ENCODE measurements at places on chromosomes 11 and 22. TPM values are rescaled to one million over a fixed set of nuclear protein-coding genes. Genes with fewer than 3 reads are reported as not detected.

The PLAAT3 gene
- total RNA-seq: 0.48 TPM

The OR5A1 gene
- total RNA-seq: not detected

The TRAPPC4 gene
- total RNA-seq: 139 TPM

The EFCAB6 gene
- total RNA-seq: 3.0 TPM

The PACSIN3 gene
- total RNA-seq: 42.2 TPM

The NPAS4 gene
- total RNA-seq: not detected

The IL18 gene
- total RNA-seq: 4.1 TPM

The HORMAD2 gene
- total RNA-seq: not detected

The RIC3 gene
- not detected for total RNA-seq

The C11orf42 gene
- total RNA-seq: not detected

The SLC35E4 gene
- total RNA-seq: 13.1 TPM

The TMEM191C gene
- total RNA-seq: 0.13 TPM

The RRAS2 gene
- 37.5 TPM for total RNA-seq

The CCDC15 gene
- total RNA-seq: 1.3 TPM

The GRM5 gene
- 0.08 TPM for total RNA-seq

The MS4A4A gene
- total RNA-seq: 10.5 TPM

The PATE4 gene
- not detected for total RNA-seq

The ELMOD1 gene
- not detected for total RNA-seq

The HEPACAM gene
- total RNA-seq: not detected

The MS4A3 gene
- total RNA-seq: not detected

The RTCB gene
- total RNA-seq: 90.2 TPM

The MS4A12 gene
- total RNA-seq: not detected

The FGF4 gene
- not detected for total RNA-seq

The CRY2 gene
- total RNA-seq: 25.9 TPM

The CHRM1 gene
- not detected for total RNA-seq

The GAB4 gene
- total RNA-seq: not detected

The BTG4 gene
- not detected for total RNA-seq

The OR2AT4 gene
- total RNA-seq: not detected

The C11orf87 gene
- not detected for total RNA-seq

The CHRDL2 gene
- total RNA-seq: not detected

The VSIG10L2 gene
- total RNA-seq: not detected

The SCGB1A1 gene
- total RNA-seq: not detected

The CRYBB2 gene
- not detected for total RNA-seq

The DDTL gene
- total RNA-seq: 2.6 TPM

The APOL5 gene
- not detected for total RNA-seq

The CARD18 gene
- total RNA-seq: not detected

The PRODH gene
- total RNA-seq: not detected

The SMIM35 gene
- not detected for total RNA-seq

The RFPL2 gene
- total RNA-seq: not detected

The CASP1 gene
- 44.0 TPM for total RNA-seq

The UFD1 gene
- 31.2 TPM for total RNA-seq

Data from epithelial cell of alveolus of lung (primary cell).